ENCODE measurements at places on chromosomes 2 and 18.

GRCh38 chr2:214103276-214104001 lies 307.4 kb upstream of the VWC2L start:
- no peak for DNase-seq

DNA sequence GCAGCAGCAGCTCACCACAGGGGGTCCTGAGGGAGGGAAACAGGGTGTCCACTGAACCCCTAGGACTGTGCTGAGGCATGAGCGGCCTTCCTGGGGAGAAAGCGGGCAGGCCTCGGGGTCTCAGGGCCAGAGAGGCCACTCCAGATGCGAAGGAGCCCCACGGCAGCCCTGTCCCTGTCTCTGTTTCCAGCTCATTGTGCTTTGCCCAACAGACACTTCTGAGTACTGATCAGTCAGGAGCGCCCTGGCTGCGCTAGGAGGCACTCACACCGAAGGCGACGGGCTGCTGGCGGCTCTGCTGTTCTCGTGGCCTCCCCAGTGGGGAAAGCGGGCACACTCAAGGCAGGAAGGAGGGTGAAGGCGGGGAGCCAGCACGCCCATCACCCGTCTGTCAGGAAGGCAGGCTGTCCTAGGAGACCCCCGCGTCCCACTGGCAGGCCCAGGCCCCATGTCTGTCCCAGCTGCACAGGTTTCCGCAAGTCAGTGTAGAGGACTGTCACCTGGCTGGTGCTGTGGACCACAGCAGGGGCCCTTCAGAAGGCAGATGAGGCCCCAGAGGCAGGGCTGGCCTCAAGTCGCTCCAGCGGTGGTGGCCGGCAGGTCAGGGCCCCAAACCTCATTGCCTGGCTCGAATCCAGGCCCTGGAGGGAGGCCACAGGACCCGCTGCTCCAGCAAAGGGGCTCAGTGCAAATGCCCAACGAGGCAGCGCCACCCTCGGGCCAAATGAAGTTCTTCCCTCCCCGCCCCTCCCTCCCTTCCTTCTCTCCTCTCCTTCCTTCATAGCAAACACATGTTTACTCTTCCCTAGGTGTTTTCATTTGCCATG lies 6.8 kb downstream of the ESPNL start:
- DNase-seq = no peak

DNA sequence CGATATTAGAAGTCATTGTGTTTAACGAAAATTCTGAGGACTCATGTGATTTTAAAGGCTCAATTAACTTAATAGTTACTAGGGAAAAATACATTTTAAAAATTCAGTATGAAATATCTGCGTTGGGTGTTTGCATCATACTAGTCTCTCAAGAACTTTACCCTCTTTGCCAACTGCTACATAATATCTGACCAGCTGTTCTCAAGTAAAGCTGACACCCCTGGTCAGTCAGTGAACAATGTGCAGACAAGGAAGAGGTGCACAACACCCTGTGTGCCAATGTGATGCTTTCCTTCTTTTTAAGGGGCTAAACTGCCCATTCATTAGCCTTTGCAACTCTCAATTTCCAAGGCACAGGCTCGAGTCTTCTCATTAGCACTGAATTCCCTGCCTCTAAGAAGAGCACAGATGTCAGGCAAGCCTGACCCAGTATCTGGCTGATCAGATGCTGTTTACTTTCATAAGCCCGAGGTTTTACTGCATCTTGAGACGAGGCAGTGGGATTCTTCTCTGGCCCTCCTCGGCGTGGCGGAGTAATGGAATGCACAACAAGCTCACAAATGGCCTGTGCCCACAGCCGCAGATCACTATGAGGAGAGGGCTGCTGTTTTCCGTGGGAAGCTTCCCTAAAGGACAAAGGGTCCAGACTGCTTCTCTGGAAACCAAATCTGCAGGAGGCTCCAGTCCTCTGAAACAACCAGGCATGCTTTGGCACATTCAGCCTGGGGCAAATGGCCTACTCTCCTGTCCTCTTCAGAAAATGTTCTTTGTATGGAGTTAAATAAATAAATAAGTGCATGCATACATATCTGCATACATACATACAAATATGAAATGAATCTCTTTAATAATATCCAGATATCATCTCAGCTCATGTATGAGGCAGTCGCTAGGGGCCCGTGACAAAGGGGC lies 240.3 kb downstream of the ZNF521 start:
- DNase-seq = no peak

DNA sequence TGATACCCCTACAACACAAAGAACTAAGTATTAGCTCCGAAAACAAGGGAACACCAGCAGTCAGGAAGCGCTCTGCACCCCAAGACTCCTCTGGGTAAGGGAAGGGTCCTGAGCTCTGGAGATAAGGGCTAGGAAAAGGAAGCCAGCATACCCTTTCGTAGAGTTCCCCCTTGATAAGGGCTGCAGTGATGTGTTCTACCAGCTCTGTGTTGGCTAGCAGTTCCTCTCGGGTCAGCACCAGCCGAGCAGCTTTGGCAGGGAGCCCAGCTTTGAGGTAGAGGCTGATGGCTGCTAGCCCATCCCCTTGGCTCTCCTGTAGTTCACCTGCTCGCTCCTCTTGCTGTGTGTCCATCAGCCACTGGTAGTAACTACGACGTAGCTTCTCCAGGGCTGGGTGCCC lies 18.9 kb downstream of the KRTCAP3 start:
- no peak for DNase-seq

- DNase-seq = no peak
Measured at GRCh38 chr18:63878925-63879324, 8.6 kb upstream of the SERPINB2 start.

DNA sequence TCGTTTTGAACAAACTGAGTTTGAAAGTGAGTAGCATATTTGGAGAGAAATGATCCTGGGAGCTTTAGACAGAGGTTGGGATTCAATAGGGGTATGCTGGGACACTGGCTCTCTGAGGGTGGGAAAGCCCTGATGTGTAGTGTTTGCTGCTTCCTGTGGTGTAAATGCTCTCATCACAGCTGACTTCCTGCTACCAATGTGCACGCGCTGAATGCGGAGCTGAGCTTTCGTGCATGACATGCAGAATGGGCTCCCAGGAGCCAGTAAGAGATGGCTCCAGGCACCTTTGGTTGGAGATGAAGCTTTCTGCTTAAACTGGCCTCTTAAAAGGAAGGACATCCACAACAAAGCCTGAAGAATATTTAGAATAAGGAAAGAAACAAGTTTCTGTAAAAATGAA lies 224.1 kb upstream of the CCDC150 start:
- DNase-seq = no peak

DNA sequence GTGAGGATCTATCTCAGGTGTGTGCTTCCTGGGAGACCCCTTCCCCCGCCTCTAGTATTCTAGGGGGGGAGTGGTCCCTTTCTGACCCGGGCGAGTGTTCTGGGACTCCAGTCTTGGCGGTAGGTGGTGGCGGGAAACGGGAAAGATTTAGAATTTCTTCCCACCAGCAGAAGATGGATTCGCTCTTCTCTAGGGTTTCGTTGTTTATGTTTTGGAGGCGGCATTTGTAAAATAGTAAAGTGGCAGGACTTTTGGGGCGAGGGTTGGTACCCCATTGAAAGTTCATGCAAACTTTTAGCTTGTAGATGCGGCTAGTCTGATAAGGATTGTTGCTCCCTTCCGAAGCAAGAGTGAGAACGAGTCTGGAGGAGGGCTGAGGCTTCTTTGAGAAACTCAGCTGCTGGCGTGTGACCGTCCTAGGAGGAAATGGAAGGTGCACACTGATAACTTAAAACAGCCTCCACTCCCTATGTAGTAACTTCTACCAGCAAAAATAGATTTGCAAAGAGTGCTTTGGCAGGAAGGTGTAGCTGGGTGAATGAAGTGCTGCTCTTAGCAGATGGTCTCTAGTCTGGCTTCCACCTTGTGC lies 412 bp downstream of the GPD2 start:
- no peak for DNase-seq

- no peak for DNase-seq
Measured at GRCh38 chr2:143401861-143402260, 272.6 kb downstream of the ARHGAP15 start.

Measured in brain pericyte (primary cell).